Activated CD4-positive, alpha-beta T cell treated with anti-CD3 and anti-CD28 coated beads, Interleukin-2, amount 10 ng/mL, durations not matched to agents 24 days and 14 days (primary cell): ENCODE measurements at places on chromosomes 13 and 19. TPM values are rescaled to one million over a fixed set of nuclear protein-coding genes. Genes with fewer than 3 reads are reported as not detected.
A peak's percentile ranks its signal among the peaks of the same experiment; 100 is the strongest.

DNA sequence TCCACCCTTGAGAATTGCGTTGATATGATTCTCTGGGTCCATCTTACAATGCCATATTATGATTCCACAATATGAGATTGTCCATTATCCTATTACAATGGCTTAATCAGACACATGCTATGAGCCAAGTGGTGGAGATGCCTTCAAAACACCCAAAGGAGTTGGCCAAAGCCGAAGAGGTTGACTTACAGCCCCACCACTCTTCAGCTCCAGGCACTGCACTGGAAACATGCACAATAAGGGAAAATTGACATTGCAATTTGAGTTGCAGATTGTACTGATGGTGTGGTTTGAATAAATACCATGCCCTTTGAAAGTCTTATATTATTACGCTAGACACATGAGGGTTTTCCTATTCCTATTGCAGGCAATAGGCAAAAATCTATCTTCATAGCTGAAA lies 75.4 kb upstream of the TNFSF11 start:
- peak overlapping the region; percentile 57 for H3K27ac ChIP-seq
- DNase-seq, result no peak
- no peaks in the 10 kb centered on the region for H3K27me3 ChIP-seq
- peaks cover 46% of the 10 kb centered on the region for H3K4me1 ChIP-seq
- H3K36me3 ChIP-seq, result peaks cover 7% of the 10 kb centered on the region

GRCh38 chr19:11205939-11206570 lies 8.7 kb upstream of the KANK2 start:
- no peak overlapping the region for H3K27ac ChIP-seq
- peaks cover 13% of the 10 kb centered on the region for H3K27me3 ChIP-seq
- no peak overlapping the region for H3K4me3 ChIP-seq
- no peak for DNase-seq

Gene IZUMO2
- not detected in 2 replicates for total RNA-seq

Gene ZNF581
- 32.7 and 33.0 TPM in 2 replicates for total RNA-seq

Gene RTBDN
- not detected in 2 replicates for total RNA-seq
